Stimulated activated CD4-positive, alpha-beta T cell treated with anti-CD3 and anti-CD28 coated beads, Interleukin-15, amount 100 ng/mL, for 1 hour (primary cell): ENCODE measurements at places on chromosomes 5 and 9.
A peak's percentile ranks its signal among the peaks of the same experiment; 100 is the strongest.

GRCh38 chr5:143249851-143250250 lies 153.6 kb downstream of the NR3C1 start:
- no peak for DNase-seq

GRCh38 chr9:93634311-93635185 lies 58.2 kb downstream of the PHF2 start:
- no peak for DNase-seq

GRCh38 chr9:119366909-119367682 lies 2.1 kb downstream of the BRINP1 start:
- no peak for DNase-seq

GRCh38 chr5:44622331-44622730 lies 186.4 kb upstream of the MRPS30 start:
- DNase-seq, result no peak

DNA sequence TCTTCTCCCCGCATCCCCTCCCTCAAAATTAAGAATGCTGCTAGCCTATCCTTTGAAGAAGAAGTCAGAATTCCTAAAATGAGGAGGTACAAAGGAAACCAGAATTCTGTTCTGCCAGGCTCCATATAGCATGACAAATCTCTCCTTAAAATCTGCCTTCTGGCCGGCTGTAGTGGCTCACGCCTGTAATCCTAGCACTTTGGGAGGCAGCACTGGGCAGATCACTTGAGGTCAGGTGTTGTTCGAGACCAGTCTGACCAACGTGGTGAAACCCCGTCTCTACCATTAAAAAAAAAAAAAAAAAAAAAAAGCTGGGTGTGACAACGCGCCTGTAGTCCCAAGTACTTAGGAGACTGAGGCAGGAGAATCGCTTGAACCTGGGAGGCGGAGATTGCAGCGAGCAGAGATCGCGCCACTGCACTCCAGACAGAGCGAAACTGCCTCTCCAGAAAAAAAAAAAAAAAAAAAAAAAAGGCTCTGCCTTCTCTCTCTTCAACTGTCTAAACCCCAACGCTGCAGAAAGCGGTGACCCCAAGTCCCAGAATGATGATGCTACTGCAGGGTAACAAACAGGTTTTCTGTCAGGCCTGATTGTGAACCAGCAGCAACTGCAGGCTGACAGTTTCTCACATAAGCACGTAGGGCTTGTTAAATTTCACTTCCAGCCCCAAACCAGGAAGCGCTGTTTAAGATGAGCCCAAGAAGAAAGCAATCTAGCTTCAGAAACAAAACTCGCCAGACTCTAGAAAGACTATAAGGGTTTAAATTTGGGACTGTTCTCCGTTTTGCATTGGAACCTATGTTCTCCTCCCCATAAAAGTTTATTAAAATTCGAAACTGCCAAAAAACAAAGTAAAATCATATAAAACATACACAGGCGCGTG lies 963 bp upstream of the CAST start:
- DNase-seq, result peak; percentile 8

- no peak for DNase-seq
Observed at GRCh38 chr5:96253140-96253539, 179.9 kb downstream of the PCSK1 start.

DNA sequence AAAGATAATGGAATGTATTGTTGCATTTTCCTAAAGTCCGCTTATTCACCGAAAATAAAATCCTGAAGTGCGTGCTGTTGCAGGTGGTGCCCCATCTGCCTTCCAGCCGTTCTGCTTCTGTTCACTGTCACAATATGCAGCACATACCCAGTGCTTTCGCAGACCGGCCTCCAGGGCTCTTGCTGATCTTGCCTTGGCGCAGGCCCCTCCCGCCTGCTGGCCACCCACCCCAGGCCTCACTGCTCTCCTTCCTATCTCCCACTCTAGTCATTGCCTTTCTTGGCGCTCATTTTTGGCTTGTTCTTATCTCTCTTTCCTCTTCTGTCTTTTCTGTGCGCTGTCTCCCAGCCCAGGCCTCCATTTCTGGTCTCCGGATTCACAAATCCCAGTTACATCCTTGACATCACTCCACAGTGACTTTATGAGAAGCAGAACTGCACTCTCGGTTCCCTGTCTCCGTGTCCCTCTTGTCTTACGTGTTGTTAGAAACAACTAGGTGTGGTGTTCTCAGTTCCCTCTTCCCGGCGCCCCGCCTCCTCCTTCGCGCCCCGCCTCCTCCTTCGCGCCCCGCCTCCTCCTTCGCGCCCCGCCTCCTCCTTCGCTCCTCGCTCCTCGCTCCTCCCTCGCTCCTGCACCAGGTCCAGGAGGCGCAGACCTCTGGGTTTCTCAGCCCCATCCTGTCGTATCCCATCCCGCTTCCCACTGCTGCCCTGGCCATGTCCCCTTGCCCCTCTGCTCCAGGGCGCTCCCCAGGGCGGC lies 201.7 kb upstream of the OTULINL start:
- no peak for DNase-seq

- DNase-seq, result no peak
Observed at GRCh38 chr5:103706939-103707682, 144.5 kb upstream of the NUDT12 start.

DNA sequence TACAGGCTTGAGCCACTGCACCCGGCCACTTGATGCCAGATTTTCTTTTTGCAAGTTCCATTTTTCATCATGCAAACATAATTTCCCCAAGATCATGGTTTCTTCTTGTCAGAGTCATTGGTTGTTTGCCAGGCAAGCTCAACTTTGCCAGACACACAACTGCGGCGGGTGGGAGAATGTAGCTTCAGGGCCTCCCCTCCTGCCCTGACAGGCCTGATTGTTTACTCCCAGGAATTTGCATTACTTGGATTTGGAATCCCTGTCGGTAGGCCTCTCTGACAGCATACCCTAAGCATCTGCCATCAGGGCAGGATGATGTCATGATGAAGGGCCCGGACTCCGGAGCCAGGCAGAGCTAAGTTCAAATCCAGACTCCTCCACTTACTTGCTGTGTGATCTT lies 15.1 kb downstream of the RPS14 start:
- DNase-seq, result no peak

- no peak for DNase-seq
Observed at GRCh38 chr5:131974622-131974955, 29.1 kb upstream of the MEIKIN start.

DNA sequence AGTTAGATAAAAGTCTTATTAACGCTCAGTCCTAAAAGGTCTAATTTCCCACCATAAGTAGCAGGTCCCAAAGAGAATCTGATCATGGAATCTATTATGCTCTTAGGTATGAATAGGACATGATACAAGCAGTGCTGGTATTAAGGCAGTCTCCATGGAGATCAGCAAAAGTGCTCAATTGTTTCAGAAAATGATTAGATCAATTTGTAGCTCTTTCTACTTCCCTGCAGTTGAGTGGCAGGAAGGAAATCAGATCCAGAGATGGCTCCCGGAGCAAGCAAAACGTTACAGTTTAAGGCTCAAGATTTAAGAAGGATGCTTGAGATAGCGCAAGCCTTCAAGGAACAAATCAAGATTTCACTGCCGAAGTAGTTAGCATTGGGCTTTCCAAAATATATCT lies 205.7 kb downstream of the DRD1 start:
- DNase-seq, result no peak

DNA sequence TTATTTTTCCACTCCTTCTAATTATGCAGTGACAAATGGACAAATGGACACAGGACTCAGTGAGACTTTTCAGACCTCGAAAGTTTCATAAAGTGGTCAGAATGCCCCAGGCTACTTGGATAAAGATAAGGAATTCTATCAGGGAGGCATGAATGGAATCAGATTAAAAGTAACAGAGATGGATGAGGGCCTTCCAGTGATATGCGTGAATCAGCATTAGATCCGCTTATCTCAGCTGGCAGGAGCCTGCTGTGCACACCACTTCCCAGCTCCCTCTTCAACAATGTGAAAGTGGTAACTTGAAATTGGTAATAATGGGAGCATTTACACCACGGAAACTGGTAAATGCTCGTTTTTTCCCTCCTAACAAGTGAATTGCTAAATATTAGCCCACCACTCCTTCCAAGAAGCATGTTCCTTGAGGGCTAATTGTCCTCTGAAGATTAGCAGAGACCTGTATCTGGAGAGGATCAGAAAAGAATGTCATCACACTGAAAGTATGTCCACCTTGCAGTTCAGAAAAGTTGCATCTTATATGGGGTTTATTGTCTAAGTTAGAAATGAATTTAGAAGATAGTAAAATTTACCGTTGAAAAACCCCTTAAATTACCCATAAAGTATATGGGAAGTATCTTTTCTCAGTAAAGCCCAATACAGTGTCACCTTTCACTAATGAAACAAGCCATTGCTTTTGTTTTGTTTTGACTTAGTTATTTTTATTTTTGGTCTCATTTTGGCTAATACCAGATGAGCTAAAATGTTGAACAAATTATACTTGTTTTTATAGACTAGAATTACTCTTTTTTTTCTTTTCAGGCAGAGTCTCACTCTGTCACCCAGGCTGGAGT lies 125.3 kb downstream of the DPYSL3 start:
- no peak for DNase-seq

GRCh38 chr5:172855597-172856292 lies 21.7 kb downstream of the ERGIC1 start:
- DNase-seq, result no peak

DNA sequence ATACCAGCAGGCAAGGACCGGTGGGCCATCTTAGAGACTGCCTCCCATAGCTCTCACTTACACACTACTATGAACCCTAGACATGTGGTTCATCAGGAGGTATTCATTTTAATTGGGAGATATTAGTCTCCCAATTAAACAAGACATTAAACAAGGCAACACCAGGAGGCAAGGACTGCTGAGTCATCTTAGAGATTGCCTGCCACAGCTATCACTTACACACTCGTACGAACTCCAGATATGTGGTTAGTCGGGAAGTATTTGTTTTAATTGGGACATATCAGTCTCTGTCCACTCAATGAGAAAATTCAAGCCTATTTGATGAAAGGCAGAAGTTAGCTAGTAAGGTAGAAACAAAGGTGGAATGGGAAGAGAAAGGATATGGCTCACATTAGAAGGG lies 343.9 kb downstream of the NFIB start:
- DNase-seq, result no peak

- no peak for DNase-seq
Observed at GRCh38 chr5:95901676-95902627, 59.7 kb downstream of the ELL2 start.

GRCh38 chr5:68709239-68709638 lies 384.6 kb upstream of the SLC30A5 start:
- no peak for DNase-seq

- DNase-seq, result peak; percentile 6
Observed at GRCh38 chr9:34684145-34684544, 6.9 kb downstream of the CCL19 start.

GRCh38 chr5:66986009-66986408 lies 210.6 kb downstream of the CD180 start:
- DNase-seq, result no peak

- DNase-seq, result no peak
Observed at GRCh38 chr9:110938242-110938641, 100.0 kb downstream of the LPAR1 start.

DNA sequence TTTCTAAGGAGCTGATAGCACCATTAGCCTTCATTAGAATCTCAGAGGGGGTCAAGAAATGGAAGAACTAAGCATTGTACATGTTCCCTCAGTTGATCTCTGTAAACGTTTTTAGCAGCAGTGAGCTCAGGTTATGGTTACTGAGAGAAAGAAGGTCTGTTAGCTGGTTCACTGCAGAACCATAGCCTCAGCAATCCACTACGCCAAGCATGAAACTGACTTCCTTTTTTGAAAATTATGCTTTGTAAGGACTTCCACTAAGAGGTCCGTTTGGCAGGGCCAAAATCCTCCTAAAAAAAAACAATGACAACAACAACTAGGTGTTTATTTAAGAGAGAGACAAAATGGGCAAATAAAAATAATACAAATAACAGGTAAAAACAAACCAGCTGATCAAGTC lies 273.3 kb downstream of the AOPEP start:
- no peak for DNase-seq

GRCh38 chr5:126527892-126528291 lies 67.1 kb downstream of the ALDH7A1 start:
- DNase-seq, result no peak

- DNase-seq, result no peak
Observed at GRCh38 chr5:79686799-79687198, 2.8 kb upstream of the CMYA5 start.

GRCh38 chr9:16396389-16396788 lies 474.1 kb downstream of the BNC2 start:
- DNase-seq, result no peak

DNA sequence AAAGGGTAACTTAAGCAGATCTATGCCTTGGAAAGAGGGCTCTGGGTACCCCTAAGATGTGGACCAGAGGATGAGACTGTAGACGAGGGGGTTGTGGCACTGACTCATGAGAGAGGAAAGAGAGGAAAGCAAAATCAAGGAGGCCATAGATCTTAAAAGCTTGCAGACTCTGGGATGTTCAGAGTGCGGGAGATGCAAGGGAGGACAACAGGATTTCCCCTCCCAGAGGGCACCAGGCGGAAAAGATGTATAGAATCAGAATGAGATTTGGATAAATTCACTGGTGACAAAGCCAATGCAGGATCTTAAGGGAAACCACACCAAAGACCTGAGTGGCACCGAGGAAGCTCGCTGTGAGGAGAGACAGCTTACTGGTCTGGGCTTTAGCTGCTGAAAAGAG lies 27.1 kb downstream of the HRH2 start:
- DNase-seq, result no peak

- no peak for DNase-seq
Observed at GRCh38 chr9:23682891-23683431, 143.1 kb downstream of the ELAVL2 start.

DNA sequence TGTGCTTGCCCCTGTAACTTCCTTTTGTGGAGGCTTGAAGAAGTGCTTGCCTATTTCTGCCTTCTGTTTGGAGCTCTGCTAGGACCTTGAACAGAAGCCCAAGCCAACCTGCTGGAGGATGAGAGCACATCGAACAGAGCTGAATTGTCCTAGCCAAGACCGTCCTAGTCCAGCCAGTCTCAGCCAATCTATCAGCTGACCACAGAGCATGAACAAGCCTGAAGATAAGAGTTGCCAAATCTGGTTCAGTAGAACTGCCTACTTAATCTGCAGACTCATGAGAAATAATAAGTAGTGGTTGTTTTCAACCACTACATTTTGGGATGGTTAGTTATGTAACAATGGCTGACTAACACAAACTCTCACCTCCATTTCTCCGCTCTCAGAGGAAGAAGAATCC lies 4.4 kb upstream of the SNX2 start:
- DNase-seq, result no peak

DNA sequence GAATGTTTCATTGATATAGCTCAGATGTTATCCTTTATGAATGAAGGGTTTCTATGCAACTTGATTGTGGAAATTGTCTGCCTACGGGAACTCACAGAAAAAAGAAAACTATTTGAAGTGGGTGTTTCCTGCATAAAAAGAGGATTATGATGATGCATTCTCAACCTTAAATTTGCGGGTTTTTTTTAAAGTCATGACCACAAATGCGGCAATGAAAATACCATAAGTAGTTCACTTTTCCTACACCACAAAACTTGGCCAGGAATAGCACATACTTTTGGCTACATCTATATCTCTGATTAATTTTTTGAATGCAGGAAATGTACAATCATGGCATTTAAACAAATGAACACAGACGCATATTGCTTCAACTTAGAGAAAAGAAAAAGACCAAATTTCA lies 754.7 kb downstream of the DTWD2 start:
- no peak for DNase-seq
